Stimulated activated CD8-positive, alpha-beta memory T cell treated with anti-CD3 and anti-CD28 coated beads, Interleukin-15, amount 100 ng/mL, for 24 hours (primary cell): ENCODE measurements at places on chromosomes 2 and 18.

GRCh38 chr18:40921845-40922629 is 1033.0 kb upstream of the PIK3C3 start:
- DNase-seq: no peak

DNA sequence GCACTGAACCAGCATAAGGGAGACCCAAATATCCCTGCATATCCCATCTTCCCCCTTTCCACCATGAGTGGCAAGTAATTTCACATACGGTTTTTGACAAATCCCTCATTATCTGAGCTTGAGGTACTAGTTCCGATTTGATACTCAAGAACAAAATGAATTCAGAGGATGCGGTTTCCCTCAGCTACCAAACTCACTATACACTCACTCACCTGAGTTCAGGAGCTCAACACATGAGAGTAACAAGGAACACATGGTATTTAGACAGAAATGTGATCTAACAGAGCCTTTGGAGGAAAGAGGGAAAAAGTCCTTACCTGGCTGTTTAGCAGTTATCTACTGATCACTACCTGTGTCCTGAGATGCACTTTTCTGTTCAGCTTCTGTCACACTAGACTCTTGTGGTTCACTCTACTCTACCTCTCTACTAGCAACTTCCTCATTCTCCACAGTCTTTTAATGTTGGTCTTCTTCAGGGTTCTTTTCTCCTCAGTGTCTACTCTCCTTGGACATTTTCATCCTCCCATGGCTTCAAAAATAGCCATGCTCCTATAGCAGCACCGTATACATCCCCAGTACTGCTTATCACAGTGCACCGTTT is 25.1 kb downstream of the ASXL2 start:
- no peak for DNase-seq

GRCh38 chr2:73652348-73652747 is 10.1 kb upstream of the NAT8 start:
- DNase-seq: no peak

DNA sequence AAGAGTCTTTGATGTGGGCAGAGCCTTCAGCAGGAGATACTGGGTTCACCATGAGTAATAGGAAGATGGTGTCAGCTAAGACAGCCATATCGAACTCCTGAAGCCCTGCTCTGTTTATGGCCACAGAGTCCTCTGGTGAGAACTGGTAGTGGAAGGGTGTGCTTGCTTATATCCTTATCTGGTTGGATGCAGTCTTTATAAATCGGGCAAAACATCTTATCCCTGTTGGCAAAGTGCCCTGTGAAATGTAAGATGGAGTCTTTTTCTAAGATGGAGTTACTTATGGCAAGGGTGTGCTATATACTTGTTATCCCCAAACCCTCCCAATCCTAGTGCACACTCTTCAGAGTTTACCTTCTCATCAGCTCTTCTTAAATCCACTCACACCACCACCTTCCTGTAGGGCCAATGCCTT is 190.8 kb upstream of the PARD3B start:
- DNase-seq: no peak

- no peak for DNase-seq
Measured at GRCh38 chr2:231093933-231094332, 30.9 kb downstream of the HTR2B start.

DNA sequence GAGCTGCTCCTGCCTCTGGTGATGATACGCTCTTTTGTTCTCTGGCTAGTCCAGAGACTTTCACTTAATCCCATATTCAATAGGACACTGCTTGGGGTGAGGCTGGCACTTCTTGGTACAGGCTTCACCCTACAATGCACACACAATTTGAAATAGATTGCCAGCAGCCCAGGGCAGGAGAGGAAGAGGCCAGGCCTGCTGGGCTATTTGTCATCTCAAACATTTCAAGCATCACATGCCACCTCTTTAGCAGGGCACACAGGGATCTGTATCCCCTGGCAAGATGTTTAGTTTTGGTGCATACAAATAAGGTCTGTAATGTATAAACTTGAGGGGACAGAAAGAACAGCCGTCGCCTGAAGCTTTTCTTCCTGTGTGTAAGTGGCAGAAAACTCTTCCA is 120.4 kb downstream of the CHST9 start:
- no peak for DNase-seq

GRCh38 chr2:131493199-131493968 is 1.2 kb upstream of the MZT2A start:
- no peak for DNase-seq

DNA sequence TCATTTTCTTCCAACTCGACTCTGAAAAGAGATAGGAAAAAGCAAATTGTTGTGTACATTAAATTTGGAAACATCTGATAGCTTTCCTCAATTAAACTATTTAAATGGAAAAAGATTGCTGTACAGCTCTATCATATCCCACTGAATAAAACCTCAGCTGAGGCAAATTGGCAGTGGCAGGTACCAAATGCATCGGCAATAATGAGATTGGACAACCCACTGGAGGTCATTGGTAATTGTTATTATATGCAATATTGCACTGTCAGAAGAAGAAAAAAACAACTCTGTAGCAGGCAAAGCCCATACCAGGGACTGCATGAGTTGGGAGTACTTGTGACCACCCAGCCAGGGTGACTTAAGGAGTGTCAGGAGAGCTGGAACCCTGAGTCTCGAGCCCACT is 291.6 kb upstream of the SKOR2 start:
- DNase-seq: no peak

- DNase-seq: no peak
Measured at GRCh38 chr2:8576525-8577167, 105.2 kb upstream of the ID2 start.

DNA sequence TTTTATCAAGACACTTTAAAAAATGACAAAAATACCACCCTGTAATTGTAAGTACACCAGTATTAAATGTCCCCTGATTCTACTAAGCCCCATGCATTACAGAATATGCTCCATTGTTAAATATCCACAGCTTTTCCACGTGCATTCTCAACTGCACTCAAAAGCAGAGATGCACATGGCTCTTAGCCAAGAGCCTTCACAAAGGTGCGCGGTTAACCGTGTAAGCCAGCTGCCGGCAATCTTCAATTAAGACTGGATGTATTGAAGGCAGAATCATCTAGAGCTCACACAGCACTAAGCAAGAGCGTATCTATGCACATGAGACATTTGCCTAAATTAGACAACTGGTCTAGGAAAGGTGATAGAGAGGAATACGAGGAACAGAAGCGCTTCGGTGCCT is 278.3 kb downstream of the NAPG start:
- no peak for DNase-seq

DNA sequence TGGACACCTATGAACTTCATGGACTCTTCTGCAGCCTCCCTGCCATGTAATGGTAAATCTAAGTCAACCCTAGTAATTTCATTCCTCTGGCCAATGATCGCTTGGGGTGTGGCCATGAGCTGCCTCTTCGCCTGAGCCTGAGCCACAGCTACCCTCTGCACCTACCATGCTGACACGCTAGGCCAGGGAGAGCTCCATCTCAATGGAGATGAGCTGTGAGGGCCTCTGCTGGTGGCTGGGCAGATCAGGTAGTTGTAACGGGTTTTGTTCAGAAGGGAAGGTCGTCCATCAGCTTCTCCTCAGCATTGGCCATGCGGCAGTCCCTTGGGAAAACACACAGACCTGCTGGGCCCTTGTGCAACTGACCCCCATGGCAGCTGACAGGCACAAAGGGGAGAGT is 24.4 kb downstream of the MPHOSPH10 start:
- DNase-seq: no peak

GRCh38 chr2:26711457-26712161 is 19.1 kb downstream of the KCNK3 start:
- no peak for DNase-seq

DNA sequence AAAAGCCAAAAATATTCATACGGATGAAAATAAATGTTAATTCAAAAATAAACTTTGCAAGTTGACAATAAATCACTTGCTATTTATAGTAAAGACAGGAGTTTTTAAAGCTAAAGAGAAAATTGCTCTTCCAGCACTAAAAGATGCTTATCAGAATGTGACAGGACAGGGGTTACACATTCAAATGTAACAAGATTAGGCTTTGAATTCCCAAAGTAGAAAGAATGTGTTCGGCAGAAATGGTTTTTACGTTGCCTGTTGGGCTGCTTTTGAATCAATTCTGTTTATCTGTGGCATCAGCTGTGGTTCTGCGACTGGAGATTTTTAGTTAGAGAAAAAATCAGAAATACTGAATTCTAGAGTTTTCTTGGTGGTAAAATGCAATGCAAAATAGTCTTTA is 669.4 kb downstream of the CPS1 start:
- no peak for DNase-seq

- no peak for DNase-seq
Measured at GRCh38 chr2:191970867-191971266, 124.0 kb upstream of the CAVIN2 start.

- DNase-seq: no peak
Measured at GRCh38 chr18:62097698-62098097, 89.2 kb downstream of the PIGN start.

GRCh38 chr2:235467588-235467987 is 26.3 kb upstream of the AGAP1 start:
- no peak for DNase-seq

- no peak for DNase-seq
Measured at GRCh38 chr2:65487404-65487803, 55.0 kb upstream of the SPRED2 start.

GRCh38 chr2:217810260-217810659 is 192.5 kb downstream of the TNS1 start:
- no peak for DNase-seq

GRCh38 chr2:50125246-50125645 is 906.7 kb downstream of the NRXN1 start:
- no peak for DNase-seq

GRCh38 chr2:237154884-237155851 is 69.5 kb downstream of the COPS8 start:
- DNase-seq: no peak

GRCh38 chr2:216761133-216761532 is 65.8 kb upstream of the IGFBP5 start:
- no peak for DNase-seq

DNA sequence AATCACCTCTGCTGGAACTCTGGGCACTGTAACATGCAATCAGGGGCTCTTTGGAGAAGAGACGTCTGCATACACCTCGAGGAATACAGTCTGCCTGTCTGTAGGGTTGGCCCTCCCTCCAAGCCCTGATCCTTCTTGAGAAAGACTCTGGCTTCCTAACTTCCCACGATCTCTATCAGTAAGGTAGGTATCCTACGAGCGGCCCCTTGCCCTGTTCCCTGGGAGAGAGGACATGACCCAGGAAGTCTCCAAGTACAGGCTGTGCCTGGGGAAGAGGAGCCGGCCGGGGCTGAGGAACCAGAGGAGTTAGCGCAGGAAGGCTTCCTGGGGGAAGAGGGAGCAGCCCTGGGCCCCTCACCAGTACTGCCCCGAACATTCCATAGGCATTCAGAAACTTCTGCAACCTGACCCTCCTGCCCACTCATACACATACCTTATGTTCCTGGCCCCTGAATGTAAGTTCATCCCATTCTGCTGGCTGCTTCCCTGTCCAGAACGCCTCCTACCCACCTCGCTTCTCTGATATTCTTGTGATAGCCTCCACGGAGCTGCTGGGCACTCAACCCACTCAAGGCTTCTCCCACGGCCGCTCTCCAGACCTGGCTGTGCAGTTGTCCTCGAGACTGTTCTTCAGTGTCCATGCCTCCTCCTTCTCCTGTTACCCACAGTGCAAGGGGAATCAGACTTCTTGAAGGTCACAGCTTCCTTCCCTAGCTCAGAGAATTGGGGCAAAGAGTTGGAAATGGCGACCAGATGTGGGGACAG is 116.1 kb downstream of the CYP26B1 start:
- no peak for DNase-seq

DNA sequence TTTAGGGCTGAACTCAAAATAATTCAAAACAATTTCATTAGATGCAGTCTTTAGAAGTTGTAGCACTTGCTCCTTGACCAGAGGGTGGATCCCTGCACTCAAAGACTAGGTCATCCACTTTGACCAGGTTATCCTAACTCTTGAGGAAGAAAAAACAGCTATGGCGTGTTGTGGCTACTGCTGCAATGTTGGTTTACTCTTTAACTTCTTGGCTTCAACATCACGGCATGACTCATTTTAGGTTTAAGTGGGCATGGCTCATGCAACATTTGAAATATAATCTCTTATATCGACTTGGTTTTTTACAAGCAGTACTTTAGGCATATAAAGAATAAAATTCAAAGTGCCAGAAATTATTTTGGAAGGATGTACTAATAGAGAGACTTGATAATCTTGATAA is 35.4 kb downstream of the ANKRD29 start:
- DNase-seq: no peak

DNA sequence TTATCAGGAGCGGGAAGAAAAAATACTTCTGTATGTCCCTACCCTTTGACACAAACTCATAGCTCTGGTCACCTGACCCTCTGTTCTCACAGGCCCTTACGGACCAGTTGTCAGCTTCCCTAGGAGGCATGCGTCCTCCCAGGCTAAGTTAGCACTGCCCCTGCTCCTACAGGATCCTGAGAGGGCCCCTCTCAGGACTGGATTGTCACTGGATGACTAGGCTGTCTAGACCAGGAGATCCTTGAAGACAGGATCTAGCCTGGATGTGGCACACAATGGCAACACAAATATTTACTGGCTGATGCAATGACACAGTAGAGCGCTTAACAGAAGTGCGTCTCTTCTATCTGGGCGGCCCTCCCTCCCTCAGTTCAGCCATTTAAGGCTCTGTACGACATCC is 7.7 kb downstream of the FAM228A start:
- DNase-seq: no peak

DNA sequence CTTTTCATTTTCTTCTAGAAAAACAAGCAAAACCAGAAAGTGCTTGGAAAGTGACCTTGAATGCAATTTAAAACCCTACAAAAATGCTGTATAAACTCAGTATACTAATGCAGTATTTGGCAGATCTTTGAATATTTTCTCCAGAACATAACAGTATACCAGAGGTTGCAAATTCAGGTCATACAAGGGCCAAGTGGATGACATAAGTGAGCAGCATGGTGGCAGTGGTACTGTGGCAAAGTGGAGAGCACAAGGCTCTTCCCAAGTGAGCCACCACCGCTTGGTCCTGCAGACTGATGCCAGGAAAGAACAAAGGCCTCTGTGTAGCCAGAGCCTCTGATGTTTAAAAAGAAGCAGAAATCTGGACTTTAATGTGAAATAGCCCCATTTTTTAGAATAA is 33.1 kb downstream of the METTL4 start:
- no peak for DNase-seq

- DNase-seq: no peak
Measured at GRCh38 chr2:44943693-44944101, 2.2 kb downstream of the SIX3 start.

DNA sequence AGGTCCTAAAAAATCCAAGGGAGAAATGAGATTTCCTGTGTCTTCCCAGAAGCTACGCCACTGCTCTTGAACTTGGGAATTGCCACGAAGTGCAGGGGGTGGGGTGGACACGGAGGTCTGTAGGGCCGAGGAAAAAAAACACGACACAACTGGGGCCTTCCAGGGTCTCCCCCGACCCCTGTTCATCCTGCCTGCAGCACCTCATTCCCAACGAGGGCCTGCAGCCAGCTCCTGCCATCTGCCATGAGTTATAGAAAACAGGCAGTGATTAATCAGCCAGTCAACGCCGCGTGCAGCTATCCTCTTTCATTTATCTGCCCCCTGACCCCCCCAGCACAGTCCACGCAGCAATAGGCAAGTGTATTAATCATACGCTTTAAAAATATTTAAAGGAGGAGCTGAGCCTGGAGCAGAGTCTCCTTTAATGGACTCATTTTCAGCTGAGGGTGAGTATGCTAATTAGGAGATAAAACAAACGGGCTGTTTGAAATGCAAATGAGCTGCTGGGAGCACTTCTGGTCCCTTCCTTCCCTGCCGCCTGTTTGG is 209.9 kb downstream of the TFCP2L1 start:
- DNase-seq: no peak

- no peak for DNase-seq
Measured at GRCh38 chr2:201466050-201466675, 14.6 kb downstream of the STRADB start.
